ENCODE measurements at places on chromosomes 2 and 18.

GRCh38 chr2:149908726-149909683 is 321.4 kb upstream of the MMADHC start:
- no peak for DNase-seq

DNA sequence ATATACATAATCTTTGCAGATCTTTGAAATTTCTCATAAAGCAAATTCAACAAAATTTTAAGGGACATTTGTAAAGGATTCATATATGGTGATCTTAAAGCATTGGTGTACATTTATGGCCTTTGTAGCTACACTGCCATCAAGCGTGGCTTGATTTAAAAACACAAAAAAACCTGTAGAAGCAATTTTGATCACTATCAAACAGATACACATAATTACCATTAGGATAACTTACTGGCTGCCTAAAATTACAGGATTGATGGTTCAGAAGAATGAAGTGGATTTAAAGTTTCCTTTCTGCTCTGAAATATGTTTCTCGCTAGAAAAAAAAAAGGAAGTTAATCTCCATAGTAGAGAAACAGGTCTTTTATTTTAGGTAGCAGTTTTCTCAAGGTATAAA is 31.4 kb downstream of the MAPRE2 start:
- no peak for DNase-seq

DNA sequence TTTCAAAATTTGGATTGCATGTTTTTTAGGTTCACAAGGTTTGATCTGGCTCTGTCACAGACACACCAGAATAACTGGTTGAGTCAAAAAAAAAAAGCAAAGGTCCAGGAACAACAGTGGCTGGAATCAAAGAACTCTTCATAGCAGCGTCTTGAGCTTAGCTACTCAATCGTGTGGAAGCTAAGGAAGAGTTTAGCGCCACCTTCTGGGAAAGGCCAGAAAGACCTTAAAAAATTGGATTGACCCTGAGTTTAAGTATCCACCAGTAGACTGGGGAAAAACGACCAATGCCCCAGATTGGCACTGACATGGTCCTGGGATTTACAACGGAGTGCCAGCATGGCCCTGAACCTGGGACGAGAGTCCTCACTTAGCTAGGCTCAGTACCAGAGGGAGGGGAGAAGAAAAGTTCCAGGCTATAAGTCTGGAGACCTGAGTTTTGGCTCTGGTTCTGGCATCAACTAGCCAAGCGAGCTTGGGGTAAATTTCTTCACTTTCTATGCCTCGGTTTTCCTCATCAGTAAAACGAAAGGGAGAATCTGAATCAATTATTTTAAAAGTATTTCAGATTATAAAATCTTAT is 71.1 kb upstream of the TFCP2L1 start:
- DNase-seq: no peak

DNA sequence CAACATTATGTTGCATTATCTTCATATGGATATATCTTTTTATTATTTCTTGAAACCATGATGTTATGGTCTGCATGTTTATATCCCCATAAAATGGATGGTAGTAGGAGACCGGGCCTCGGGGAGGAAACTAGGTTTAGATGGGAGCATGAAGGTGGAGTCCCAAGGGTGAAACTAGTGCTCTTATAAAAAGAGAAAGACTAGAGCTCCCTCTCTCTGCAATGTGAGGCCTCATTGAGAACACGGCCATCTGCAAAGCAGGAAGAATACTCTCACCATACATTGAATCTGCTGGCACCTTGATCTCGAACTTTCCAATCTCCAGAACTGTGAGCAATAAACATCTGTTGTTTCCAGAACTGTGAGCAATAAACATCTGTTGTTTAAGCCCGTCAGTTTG is 64.0 kb downstream of the NXPH2 start:
- no peak for DNase-seq

DNA sequence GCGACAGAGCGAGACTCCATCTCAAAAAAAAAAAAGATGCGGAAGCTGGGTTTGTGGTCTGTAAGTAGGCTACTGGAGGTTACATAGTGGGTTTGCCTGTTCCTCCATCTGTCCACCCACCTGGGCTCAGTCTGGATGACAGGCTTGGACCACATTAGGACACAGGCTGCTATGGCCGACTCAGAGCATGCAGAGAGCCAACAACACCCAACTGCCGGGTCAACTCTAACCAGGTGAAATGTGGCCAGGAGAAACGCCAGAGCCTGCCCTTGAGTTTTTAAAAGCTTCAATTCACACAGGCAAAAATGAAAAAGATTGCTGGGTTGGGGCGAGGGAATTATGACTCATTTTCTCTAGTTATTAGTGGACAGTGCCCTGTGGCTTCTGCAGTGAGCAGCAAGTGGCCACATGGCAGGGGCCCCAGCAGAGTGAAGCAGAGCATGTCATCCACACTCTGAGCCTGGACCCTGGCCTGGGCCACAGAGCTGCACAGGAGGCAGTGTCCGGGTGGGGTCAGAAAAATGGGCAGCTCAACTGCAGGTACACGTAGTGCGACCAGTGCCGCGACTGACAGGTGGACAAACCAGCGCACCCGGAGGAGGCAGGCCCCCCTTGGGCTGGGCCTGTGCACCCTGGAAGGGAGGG is 67.4 kb downstream of the BIN1 start:
- no peak for DNase-seq
